Activated CD4-positive, CD25-positive, alpha-beta regulatory T cell treated with anti-CD3 and anti-CD28 coated beads, Interleukin-2, amount 50 U/mL, for 24 hours (primary cell): ENCODE measurements at places on chromosomes 1 and 21.

GRCh38 chr1:959731-960362 lies 537 bp upstream of the KLHL17 start:
- ATAC-seq: peak; percentile 10

DNA sequence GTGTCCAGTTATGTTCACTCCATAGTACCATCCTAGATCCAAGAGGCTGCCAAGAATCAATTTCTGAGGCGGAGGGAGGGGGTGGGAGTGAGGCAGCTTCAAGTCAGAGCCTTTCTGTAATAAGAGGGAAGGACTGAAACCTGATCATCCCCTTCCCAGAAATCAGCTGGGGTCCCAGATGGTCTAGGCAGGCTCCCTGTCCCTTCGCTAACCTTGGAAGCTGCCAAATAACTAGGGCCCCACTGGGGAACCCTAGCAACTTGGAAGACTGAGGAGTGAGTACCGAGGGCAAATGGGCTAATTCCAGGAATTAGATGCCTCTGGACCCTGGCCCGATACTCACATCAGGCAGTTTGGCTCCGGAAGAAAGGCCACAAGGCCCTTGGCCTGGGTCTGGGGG lies 113.3 kb downstream of the NAV1 start:
- no peak for ATAC-seq

DNA sequence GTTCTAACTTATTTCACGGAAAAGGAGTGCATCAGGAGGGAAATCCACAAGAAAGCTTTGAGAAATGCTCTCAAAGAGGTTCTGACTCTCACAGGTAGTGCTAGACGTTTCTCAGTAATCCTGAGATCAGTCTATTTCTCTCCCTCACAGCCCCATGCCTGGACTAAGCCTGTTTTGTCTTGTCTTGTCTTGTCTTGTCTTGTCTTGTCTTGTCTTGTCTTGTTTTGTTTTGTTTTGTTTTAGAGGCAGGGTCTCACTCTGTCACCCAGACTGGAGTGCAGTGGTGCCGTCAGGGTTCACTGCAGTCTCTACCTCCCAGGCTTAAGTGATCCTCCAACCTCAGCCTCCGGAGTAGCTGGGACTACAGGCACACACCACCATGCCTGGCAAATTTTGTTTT lies 133.3 kb upstream of the SGIP1 start:
- no peak for ATAC-seq

DNA sequence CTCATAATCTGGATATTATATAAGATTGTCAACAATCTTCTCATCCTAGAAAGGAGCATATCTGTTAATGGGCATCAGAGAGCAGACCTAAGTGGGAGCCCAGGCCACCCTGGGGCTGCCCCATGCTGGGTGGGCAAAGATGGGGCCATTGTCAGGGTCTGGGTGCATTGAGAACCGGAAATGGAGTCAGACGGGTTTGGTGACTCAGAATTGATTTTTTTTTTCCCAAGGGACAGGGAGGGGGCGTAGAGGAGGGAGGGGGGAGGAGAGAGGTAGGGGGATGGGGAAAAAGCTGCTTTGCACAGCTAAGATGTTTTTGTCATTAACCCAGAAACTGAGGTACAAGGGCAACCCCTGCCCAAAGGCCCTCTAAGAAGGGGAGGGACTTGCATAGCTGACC lies 1.3 kb downstream of the ATXN7L2 start:
- no peak for ATAC-seq

GRCh38 chr1:221527886-221528624 lies 213.8 kb downstream of the DUSP10 start:
- ATAC-seq: no peak

GRCh38 chr21:18716578-18717138 lies 313.1 kb upstream of the TMPRSS15 start:
- no peak for ATAC-seq

DNA sequence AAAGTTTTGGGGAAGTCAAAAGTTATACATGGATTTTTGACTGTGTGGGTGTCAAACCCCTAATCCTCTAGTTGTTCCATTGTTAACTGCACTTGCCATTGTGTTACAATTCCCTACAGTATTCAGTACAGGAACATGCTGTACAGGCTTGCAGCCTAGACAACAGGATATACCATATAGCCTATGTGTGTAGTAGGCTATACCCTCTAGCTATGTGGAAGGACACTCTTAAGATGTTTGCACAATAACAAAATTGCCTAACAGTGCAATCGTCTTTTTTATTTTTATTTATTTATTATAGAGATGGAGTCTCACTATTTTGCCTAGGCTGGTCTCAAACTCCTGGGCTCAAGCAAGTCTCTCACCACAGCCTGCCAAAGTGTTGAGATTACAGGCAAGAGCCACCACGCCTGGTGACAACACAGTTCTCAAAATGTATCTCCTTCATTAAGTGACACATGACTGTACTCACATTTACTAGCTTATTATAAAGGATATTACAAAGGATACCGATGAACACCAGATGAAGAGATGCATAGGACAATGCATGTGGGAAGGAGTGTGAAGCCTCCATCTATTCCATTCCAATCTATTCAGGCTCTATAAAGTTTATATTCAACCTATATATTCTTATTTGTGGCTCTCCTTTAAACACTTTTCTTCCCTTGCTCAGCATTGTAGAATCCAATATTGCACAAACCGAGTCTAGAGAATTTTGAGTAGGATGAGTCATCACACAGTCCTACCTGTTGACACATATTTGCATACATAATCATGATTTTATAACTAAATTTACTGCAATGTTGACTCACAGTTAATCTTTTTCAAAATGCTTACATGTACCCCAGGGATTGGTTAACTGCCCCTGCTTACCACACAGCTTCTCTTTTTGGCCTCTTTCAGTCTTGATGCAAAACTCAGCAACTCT lies 28.4 kb upstream of the CEP350 start:
- no peak for ATAC-seq

GRCh38 chr1:164804366-164804765 lies 245.4 kb downstream of the PBX1 start:
- no peak for ATAC-seq

DNA sequence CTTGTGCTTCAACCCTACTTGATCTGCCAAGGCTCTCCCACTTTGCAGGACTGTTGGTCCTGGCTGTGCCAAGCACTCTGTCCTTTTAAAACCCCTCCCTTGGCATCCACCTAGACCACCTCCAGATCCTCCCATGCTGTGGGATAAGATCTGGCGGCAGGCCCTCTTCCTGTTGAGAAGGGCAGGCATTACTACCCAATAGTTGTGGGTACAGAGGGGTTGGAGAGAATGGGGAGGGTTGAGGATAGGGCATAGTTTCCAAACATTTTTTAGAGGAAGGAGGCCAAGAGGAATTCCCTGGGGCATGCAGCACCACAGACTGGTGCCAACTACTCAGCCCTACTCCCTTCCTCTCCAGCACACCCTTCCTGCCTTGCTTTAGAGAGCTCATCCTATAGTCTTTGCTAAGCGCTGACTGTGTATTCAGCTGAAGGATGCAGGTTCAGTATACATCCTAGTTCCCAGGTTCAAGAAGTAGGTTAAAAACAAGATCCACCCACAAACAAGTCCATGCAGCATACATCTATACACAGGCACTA lies 70.7 kb downstream of the TRABD2B start:
- ATAC-seq: no peak

DNA sequence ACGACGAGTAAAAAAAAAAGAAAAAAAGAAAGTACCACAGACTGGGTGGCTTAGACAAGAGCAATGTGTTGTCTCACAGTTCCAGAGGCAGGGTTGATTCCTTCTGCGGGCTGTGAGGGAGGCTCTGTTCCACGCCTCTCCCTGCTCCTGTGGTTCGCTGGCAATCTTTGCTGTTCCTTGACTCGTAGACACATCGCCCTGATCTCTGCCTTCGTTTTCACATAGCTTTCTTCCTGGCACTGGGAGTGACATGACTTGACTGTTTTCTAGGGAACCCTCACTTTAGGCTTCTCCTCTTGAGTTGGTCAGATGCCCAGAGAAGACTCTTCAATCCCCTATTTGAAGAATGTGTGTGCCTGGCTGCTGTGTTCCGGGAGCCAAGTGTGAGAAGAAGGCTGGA lies 133.6 kb downstream of the TM2D1 start:
- no peak for ATAC-seq

GRCh38 chr1:1124786-1125642 lies 9.1 kb upstream of the C1orf159 start:
- ATAC-seq: no peak

GRCh38 chr1:15405106-15405850 lies 4.4 kb upstream of the EFHD2 start:
- no peak for ATAC-seq

- ATAC-seq: no peak
Measured at GRCh38 chr1:21857142-21857839, 45.2 kb downstream of the LDLRAD2 start.

GRCh38 chr21:39084073-39084472 lies 99.2 kb downstream of the PSMG1 start:
- no peak for ATAC-seq

GRCh38 chr1:107551456-107551855 lies 410.6 kb downstream of the NTNG1 start:
- no peak for ATAC-seq

DNA sequence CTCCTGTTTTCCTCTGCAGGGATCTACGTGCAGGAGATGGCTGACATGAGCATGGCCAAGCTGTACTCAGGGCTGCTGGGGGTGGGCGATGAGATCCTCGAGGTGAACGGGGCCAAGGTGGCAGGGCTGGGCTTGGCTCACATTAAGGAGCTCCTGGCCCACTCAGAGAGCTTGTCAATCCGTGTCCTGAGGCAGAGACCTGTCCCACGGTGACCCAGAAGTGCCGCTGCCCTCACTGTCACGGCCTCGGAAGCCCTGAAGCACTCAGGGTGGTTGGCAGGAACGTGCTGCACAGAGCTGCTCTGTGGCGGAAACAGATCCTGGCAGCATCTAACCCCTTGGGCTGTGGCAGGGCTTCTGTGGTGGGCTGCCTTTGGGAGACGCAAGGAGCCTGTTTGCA lies 37.6 kb downstream of the KIAA1614 start:
- ATAC-seq: no peak
